ENCODE measurements at places on chromosomes 2 and 18.

DNA sequence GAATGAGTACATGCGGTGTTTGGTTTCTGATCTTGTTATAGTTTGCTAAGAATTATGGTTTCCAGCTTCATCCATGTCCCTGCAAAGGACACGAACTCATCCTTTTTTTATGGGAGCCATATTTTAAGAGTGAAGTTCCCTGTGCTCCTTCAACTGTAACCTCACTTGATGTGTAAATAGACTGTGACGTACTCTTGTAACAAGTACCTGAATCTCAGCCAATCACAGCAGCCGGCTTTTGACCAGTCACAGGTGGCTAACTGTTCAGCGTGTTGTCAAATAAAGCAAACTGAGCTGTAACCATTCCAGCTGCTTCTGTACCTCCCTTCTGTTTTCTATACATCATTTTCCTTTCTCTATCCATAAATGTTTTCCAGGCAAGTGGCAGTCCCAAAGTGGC lies 774.3 kb upstream of the HS6ST1 start:
- no peak for DNase-seq

GRCh38 chr2:143564419-143564818 lies 435.2 kb downstream of the ARHGAP15 start:
- no peak for DNase-seq

DNA sequence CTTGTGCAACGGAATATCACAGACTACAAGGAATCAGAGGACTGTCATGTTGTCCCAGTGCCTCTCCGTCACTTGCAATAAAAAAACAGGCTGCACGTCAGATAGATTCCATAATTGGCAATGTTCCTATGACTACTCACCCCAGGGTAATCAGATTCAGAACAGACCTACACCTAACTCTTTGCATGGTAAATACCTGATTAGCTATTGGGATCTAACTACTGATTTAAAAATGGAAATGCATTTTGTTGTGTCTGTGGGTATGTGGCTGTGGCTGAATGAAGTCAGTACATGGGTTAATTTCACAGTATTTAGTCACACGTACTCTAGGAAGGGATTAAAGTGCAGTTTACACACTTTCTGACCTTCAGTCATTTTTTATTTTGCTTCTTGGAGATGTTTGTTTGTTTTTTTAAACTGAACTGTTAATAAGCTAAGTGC lies 91.7 kb downstream of the SCN3A start:
- no peak for DNase-seq

DNA sequence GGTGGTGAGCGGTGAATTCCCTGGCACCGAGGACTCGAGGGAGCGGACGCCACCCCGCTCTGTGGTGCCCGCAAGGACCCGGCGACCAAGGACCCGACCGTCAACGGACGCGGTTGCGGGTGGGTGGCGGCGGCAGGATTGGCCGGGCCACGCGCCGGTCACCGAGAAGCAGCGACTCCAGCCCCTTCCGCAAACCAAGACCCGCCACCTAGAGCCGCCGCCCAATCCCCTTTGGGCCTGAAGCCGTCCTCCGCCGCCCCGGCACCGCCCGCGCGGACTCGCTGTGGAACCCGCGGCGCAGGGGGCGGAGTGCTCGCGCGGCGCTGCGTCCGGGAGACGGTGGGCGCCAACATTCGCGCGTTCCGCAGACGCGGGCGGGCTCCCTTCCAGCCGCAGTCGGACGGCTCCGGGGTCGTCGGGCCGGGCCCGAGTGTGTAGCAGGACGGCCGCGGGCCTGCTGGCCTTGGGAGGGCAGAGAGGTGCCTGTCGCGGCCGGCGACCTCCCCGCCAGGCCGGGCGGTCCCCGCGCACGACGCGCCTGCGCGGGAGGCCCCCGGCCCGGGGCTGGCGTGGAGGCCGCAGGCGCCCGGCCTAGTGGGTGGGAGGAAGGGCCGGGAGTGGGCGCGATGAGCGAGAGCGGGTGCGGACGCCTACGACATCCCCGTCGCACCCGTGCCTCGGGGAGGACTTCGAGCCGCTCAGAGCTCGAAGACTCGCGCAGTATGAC lies at the start of the genes FAM228B and PFN4:
TSS of gene FAM228B (plus strand) at position 275 of the 727 bp plus-strand sequence. CDS start 893 bp downstream, outside the sequence.
TSS of gene PFN4 (minus strand) at position 140 of the 727 bp plus-strand sequence. CDS start 799 bp downstream, outside the sequence.
- peak; percentile 86 for DNase-seq

DNA sequence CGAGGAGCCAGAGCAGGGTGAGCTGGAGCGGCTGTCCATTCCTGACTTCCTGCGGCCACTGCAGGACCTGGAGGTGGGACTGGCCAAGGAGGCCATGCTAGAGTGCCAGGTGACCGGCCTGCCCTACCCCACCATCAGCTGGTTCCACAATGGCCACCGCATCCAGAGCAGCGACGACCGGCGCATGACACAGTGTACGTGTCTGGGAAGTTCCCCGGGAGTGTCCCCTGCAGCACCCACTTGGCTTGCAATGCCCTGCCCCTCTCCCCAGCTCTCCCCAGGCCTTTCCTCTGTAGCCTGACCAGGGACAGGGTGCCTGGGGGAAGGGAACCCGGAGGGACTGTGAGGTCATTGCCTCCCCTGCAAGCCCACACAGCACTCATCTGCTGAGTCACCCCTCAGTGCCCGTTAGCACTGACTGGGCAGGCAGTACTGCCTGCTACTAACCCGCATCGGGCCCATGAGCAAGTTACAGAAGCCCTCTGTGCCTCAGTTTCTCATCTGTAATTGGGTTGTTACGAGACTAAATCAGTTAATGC lies 29.4 kb upstream of the GMPPA start:
- no peak for DNase-seq

- DNase-seq = no peak
Measured at GRCh38 chr2:14016289-14016955, 616.1 kb upstream of the LRATD1 start.

GRCh38 chr2:236639461-236640235 lies 70.0 kb downstream of the ACKR3 start:
- no peak for DNase-seq

DNA sequence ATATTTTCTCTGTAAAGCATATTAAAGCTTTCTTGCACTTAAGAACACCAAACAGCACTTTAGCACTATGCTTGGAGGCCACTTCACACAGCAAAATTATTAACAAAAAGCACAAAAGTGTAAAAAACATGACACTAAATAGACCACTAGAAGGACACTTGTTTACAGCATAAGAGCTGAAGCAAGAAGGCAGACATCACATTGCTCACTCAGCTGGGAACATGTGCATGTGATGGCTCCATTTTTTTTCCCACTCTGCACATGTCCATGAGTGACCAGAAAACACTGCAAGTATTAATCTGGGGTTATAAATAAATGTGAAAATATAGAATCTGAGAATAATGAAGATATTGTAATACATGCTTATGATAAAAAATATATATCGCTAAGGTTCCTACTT lies 103.1 kb upstream of the MAPRE2 start:
- DNase-seq = no peak

GRCh38 chr2:203585516-203585915 lies 50.4 kb upstream of the RAPH1 start:
- DNase-seq = no peak

- no peak for DNase-seq
Measured at GRCh38 chr2:32427672-32428610, 71.1 kb downstream of the BIRC6 start.

- DNase-seq = no peak
Measured at GRCh38 chr2:66024391-66024790, 410.5 kb upstream of the MEIS1 start.

DNA sequence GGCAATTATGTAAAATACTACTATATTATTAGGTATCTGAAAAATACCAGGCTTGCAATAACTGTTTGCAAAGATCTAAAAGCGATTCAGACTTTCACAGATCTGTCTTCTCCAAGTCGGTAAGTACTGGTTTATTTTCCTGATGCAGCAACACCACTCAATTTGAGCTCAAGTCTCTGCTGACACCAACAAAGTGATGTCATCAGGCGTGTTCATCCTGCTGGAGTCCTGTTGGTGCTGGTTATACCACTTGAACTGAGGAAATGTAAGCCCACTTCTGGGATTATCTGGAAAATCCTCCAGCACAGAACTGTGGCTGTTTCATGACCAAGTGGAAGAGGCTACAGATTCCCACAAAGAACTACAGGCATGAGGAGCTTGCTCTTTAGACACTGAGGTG lies 267.6 kb downstream of the BCL2 start:
- no peak for DNase-seq

GRCh38 chr2:144234542-144234871 lies 285.4 kb downstream of the ZEB2 start:
- no peak for DNase-seq

GRCh38 chr2:287471-287885 lies 413 bp downstream of the ALKAL2 start:
- no peak for DNase-seq

GRCh38 chr2:170680172-170680941 lies 34.8 kb upstream of the SP5 start:
- no peak for DNase-seq

- no peak for DNase-seq
Measured at GRCh38 chr2:214747992-214748391, 61.5 kb downstream of the BARD1 start.

DNA sequence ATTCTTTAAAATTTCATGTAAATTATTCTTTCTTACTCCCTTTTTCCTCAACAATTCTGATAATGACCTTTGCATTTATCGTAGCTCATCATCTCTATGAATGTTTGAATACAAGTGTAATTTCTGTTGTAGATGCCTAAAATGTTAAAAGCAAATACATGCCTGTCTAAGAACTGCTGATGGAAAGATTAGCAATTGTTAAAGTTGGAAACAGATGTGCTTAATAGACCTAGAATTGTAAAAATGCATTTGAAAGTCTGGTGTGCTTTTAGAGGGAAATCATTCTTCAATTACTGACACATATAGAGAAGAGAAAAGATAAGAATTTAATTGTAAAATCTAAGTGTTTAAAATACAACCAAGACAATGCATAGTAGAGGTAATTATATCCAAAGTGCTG lies 50.4 kb downstream of the CCDC102B start:
- no peak for DNase-seq

Measured in activated CD8-positive, alpha-beta memory T cell treated with anti-CD3 and anti-CD28 coated beads, Interleukin-2, amount 50 U/mL, for 48 hours (primary cell).